ENCODE measurements at places on chromosomes 5 and 9.
A peak's percentile ranks its signal among the peaks of the same experiment; 100 is the strongest.

GRCh38 chr9:18362901-18363685 lies 110.9 kb upstream of the ADAMTSL1 start:
- DNase-seq: no peak

DNA sequence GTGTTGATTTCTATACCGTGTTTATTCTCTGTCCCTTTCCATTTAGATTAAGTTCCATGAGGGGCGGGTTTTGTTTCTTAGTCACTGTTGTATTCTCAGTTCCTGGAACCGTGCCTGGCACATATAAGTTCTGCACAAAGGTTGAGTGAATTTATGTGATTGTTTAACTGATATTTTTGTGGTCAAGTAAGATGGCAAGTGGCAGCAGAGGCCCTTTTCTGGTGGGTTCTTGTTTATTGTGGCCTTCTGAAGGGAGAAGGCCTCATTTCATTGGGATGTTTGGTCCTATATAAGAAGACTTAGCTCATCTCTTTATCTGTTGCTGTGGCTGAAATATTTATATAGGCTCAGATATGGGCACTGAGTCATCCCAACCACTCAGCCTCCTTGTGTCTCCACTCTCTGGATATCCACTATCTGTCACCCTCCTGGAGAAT lies 262.5 kb downstream of the PSAT1 start:
- no peak for DNase-seq

DNA sequence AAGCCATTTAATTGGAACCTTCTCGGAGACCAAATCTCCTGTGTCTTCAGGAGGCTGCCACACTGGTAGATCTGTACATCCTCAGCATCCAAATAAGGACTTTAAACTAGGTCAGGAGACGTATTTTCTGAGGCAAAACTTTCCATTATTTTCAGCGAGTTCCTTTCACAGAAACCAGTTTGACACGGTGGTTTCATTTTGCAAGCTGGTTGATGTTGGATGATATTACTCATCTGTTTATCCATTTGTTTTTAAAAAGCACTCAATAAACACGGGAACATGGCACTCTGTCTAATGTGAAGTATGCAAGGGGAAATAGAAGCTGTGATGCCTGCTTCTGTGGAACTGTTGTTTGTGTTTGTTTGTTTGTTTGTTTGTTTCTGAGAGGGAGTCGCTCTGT lies 199.6 kb downstream of the ERCC6L2 start:
- no peak for DNase-seq

GRCh38 chr9:77375956-77376532 lies 198.7 kb downstream of the VPS13A start:
- no peak for DNase-seq

DNA sequence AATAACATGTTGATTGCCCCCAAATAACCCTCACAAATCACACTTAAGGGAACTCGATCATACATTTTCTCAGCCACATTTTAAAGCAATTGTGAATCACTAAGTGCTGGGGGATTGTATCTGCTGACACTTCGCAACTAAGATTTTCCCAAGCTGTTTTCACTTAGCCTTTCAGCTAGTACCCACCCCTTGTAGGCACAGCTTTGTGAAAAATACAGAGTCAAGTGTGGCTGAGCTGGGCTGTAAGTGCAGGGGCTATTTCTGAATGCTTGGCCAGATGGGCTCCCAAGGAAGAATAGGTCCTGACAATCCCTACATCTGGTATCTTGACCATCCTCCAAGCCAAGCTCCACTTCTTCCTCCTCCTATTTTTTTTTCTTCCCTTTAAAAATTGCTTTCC lies 289.2 kb upstream of the NMUR2 start:
- no peak for DNase-seq

DNA sequence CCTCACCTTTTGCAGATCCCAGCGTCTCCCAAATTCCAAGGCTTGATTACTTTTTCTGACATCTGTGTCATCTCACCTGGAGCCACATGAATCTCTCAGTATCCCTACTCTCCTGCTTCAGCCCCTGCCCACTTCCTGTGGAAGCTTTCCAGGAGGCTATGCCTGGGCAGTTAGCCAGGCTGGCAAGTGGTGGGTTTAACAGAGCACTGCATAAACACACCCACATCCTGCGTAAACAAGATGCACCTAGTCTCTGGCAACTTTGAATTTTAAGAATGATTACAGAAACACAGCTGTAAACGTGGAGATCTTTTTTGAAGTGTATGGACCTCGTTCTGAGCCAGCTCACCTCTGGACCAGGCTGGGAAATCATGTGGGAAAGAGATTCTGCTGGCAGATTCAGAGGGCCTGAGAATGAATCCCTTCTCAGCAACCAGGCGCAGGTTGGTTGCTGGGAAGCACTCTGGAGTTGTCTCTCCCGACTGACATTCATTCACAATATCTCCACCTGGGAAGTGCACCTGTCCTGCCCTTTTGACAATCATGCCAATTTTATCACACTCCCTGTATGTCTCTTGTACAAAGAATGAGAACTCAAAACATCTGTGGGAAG lies 55.7 kb upstream of the FANCC start:
- DNase-seq: no peak

DNA sequence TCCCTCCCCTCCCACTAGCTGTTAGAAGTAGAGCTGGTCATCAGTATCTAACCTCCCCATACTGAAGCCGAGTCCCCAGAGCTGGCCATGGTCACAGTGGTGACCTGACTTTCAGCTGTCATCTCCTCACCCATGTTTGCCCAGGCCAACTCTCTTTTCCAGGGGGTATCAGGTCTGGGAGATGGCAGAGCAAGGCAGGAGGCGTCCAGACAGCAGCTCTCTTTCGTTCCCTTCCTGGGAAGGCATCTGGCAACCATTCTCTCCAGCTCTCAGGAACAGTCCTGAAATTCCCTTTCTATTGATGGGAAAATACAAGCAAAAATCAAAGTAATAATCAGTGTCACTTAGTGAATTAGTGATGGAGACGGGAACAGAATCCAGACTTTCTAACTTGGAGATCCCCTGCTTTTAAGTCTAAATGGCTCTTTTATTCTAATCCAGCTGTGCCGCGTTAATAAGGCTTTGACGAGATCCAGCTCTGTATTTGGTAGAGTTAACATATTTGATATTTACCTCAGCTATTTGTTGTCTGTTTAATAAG lies 21.3 kb upstream of the AOPEP start:
- DNase-seq: no peak

DNA sequence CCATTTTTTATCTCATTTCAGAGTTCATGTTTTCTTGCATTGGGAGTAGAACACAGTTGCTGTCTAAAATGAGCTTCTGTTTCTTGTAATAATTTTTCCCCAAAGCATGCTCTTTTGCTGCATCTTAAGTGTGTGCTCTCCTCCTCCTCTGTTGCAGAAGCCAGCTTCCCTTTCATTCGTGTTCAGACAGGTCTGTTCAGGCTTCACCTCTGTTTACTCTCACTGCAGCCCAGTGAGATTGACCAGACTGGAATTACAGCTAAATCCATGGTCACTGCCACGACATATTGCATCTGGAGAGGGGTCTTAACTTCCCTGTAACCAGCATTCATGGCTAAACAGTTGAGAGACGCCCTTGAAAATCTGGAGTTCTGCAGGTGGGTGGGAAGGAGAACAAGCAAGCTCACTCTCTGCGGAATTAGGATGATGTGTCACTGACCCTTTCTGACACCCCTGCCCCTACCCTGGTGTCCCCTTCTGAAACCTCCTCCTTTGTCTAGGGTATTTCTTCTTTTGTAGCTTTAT lies 223.2 kb downstream of the FSTL4 start:
- DNase-seq: peak; percentile 2

- peak; percentile 77 for DNase-seq
Measured at GRCh38 chr9:75152416-75152815, 64.1 kb downstream of the OSTF1 start.

DNA sequence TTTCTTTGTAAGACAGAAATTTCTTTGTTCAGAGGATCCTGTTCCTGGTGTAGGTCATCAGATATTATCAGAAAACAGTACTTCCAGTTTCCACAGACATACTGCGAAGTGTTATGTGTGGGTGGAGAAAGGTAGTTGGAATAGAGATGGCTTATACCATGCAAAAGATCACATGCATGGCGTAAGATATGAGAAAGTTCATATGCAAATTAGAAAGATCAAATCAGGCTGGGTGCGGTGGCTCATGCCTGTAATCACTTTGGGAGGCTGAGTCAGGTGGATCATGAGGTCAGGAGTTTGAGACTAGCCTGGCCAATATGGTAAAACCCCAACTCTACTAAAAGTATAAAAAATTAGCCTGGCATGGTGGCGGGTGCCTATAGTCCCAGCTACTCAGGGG lies 65.2 kb upstream of the GLIS3 start:
- DNase-seq: no peak

GRCh38 chr9:108722396-108722795 lies 133.4 kb downstream of the ACTL7B start:
- DNase-seq: no peak

DNA sequence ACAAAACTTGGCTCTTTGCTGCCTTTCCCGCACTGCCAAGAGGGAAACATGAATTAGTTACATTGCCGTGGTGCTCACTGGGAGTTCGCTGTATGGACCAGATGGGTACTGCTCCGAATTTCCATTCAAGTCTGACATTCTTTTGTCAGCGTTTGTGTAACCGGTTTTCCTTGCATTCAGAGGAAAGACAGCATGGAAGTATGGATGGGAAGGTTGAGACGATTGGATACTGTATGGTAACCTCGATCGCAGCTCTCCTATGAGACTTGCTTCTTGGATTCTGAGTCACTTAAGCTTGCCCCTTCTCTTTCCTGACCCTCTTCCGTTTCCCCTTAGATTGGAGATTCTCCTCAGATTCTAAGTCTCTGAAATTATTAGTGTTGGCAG lies 625 bp upstream of the UBLCP1 start:
- DNase-seq: no peak

DNA sequence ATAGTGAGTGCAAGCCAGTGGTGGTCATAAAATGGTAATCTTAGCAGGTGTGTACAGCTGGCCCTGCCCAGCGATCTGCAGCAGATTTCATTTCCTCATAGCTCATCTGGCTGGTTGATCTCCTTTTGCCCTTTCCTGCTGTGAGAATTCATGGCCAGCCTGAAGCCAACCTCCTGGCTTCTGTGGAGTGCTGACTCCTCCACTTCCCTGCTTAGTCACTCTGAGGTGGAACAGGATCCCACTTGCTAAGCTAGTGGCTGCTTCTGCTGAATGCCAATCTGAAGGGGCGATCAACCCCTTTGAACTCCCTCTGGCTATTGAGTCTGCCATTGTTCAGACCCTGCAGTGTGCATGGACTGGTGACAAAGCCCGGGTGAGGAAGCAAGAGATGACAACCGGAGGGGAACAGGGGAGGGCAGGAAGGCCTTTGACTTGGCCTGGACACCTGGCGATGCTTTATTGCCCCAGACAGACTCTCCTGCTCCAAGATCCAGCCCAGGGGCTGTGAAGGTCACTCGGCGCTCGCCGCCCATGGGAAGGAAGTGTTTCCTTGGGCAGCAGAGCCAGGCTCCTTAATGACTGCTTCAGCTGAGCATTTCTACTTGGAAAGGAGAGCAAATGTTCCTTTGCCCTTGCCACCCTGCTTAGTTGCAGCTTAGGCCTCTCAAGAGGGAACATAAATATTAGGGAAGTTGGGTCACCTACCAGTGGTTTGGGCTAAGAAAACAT lies 341.1 kb downstream of the ZSWIM6 start:
- DNase-seq: no peak

GRCh38 chr9:26043431-26043830 lies 365.2 kb upstream of the TUSC1 start:
- DNase-seq: no peak

- no peak for DNase-seq
Measured at GRCh38 chr9:134617836-134618162, 23.8 kb upstream of the COL5A1 start.

GRCh38 chr9:35273591-35273990 lies 111.8 kb downstream of the UNC13B start:
- DNase-seq: no peak

GRCh38 chr5:102802708-102803458 lies 47.8 kb downstream of the PAM start:
- no peak for DNase-seq

GRCh38 chr5:159764283-159765134 lies 151.8 kb upstream of the ADRA1B start:
- DNase-seq: no peak

- no peak for DNase-seq
Measured at GRCh38 chr9:135847833-135848232, 59.5 kb downstream of the CAMSAP1 start.

DNA sequence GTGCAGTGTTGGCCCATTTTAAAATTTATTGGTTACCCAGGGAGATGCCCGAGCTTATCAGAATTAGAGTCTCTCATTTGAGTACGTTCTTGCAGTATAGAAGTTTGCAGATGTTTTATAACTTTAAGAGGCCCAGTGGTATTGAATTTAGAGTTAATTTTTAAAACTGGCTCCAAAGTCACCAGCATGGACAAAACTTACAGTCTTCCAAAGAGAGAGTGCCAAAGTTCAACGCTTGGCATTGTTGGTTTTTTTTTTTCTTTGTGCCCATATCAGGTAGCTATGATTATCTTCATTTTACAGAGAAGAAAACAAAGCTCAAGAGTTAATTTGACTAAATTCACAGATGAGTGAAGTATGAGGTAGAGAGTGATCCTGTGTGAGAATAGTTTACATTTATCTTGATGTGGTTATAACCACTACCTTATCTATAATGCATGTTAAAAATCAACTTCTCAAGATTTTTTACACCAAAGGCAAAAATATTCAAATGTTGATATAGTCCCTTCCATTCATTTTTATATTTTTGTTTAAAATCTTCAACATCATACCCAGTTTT lies 273.7 kb upstream of the DMRT1 start:
- DNase-seq: no peak

GRCh38 chr9:21817176-21817575 lies 14.7 kb downstream of the MTAP start:
- no peak for DNase-seq

Measured in activated CD4-positive, alpha-beta T cell treated with anti-CD3 and anti-CD28 coated beads, Interleukin-2, amount 10 ng/mL, durations not matched to agents 7 days and 5 days (primary cell).